Activated CD4-positive, alpha-beta T cell treated with anti-CD3 and anti-CD28 coated beads for 36 hours (primary cell): ENCODE measurements at places on chromosomes 2 and 18.

GRCh38 chr18:34224423-34225217, at the start of gene NOL4:
NOL4 (minus strand) TSS chr18:34224913; CDS start chr18:34223253, 1,660 bp downstream.
- DNase-seq: peak; percentile 16
- H3K4me1 ChIP-seq: peaks cover 2% of the 10 kb centered on the region
- no peak within 1 kb of the TSS for H3K27ac ChIP-seq
- peaks cover 37% of the 10 kb centered on the region for H3K27me3 ChIP-seq
- no peak within 1 kb of the TSS for H3K4me3 ChIP-seq

DNA sequence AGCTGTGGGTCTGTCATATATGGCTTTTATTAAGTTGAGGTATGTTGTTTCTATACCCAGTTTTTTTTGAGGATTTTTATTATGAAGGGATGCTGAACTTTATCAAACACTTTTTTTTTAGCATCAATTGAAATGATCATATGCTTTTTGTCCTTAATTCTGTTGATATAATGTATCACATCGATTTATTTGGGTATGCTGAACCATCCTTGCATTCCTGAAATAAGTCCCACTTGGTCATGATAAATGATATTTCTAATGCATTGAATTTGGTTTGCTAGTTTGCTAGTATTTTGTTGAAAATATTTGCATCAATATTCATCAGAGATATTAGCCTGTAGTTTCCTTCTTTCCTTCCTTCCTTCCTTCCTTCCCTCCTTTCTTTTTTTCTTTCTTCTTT, 22.5 kb upstream of the CWC22 start:
- H3K36me3 ChIP-seq: no peaks in the 10 kb centered on the region
- DNase-seq: no peak
- H3K4me1 ChIP-seq: no peaks in the 10 kb centered on the region
- peaks cover 30% of the 10 kb centered on the region for H3K27me3 ChIP-seq
- no peak overlapping the region for H3K27ac ChIP-seq

GRCh38 chr18:42001801-42002200, 46.8 kb downstream of the PIK3C3 start:
- H3K4me3 ChIP-seq: no peak overlapping the region
- no peaks in the 10 kb centered on the region for H3K27me3 ChIP-seq
- H3K4me1 ChIP-seq: peaks cover 2% of the 10 kb centered on the region
- H3K36me3 ChIP-seq: peaks cover 65% of the 10 kb centered on the region
- H3K27ac ChIP-seq: no peak overlapping the region

DNA sequence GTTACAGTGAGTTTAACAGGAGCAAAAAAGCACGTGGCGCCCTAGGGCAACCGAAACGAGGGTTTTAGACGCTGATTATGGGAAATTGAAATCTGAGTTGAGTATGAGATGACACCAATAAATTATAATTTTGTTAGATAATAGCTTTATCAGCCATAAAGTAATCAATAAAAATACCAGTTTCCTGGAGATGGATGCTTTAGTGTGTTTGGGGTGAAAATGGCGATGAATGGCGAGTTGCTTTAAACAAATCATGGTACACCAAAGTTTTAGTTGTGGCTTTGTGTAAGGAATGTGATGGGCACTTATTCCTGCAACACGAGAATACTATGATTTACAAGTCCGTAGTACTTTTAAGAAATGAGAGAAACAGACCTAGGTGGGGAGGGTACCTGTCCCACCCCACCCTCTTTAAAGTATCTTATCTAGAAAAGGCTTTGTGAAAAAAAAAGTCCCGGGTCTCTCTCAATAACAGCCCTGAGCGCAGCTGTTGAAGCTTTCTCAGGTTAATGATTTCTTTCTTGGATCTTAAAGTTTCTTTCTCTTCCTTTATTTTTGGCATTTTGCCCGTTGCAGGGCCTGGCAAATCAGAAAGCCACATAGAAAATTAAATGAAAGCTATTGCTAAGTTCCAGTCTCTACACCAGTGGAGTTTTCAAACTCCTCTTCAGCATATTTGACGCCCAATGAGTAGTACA, 1.5 kb upstream of the RRM2 start:
- peaks cover 29% of the 10 kb centered on the region for H3K4me1 ChIP-seq
- no peaks in the 10 kb centered on the region for H3K27me3 ChIP-seq
- no peak for DNase-seq
- H3K36me3 ChIP-seq: peaks cover 44% of the 10 kb centered on the region

GRCh38 chr18:74622072-74622471, 24.4 kb downstream of the ZNF407 start:
- no peak overlapping the region for H3K27ac ChIP-seq
- H3K27me3 ChIP-seq: no peaks in the 10 kb centered on the region
- no peak for DNase-seq
- no peaks in the 10 kb centered on the region for H3K36me3 ChIP-seq
- H3K4me3 ChIP-seq: no peak overlapping the region
- peaks cover 15% of the 10 kb centered on the region for H3K4me1 ChIP-seq

DNA sequence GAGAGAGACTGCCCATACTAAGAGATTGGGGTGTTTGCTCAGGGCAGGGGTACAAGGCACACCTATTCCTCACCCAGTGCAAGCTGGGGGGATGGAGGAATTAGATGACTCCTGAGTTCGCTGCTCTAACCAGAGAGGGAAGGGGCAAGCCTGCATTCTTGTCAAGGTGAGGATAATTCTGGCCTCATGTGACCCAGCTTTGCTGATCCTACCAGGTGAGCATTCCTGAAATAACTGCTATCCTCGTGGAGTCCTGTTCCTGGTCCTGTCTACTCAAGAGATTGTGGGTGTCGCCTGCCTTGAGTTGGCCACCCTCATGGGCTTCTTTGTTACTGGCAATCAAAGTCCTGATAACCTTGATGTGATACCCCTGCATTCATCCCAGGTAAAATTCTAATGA, 206.0 kb downstream of the SPP2 start:
- H3K27me3 ChIP-seq: no peaks in the 10 kb centered on the region
- H3K4me3 ChIP-seq: no peak overlapping the region
- no peaks in the 10 kb centered on the region for H3K36me3 ChIP-seq

- H3K27ac ChIP-seq: no peak overlapping the region
- no peak overlapping the region for H3K4me3 ChIP-seq
- no peak for DNase-seq
Observed at GRCh38 chr2:186691231-186691630, 2.6 kb upstream of the FAM171B start.
